Liver (tissue), 10 donors: ENCODE measurements at places on chromosomes 3 and 15. TPM values are rescaled to one million over a fixed set of nuclear protein-coding genes. Genes with fewer than 3 reads are reported as not detected.

RASSF1 gene
- total RNA-seq: 12.2 TPM

FGF7 gene
- not detected for total RNA-seq

DNA sequence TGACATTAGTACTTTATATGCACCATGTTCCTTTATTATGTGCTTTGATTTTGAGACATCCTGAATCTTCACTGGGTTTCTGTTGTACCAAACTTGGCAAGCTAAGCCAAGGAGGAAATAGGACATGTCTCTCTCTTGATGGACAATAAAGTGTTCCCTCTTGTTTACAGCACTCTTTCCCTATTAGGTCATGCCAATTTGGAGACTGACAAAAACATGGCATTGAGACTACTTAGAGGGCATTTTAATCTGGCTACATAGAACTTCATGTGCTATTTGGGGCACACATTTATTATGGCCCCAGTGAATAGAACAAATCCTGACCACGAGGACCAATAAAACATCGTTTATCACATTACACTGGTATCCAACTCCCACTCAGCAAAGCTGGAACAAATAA, 85.3 kb upstream of the TNFSF10 start:
- no peak for DNase-seq

DNA sequence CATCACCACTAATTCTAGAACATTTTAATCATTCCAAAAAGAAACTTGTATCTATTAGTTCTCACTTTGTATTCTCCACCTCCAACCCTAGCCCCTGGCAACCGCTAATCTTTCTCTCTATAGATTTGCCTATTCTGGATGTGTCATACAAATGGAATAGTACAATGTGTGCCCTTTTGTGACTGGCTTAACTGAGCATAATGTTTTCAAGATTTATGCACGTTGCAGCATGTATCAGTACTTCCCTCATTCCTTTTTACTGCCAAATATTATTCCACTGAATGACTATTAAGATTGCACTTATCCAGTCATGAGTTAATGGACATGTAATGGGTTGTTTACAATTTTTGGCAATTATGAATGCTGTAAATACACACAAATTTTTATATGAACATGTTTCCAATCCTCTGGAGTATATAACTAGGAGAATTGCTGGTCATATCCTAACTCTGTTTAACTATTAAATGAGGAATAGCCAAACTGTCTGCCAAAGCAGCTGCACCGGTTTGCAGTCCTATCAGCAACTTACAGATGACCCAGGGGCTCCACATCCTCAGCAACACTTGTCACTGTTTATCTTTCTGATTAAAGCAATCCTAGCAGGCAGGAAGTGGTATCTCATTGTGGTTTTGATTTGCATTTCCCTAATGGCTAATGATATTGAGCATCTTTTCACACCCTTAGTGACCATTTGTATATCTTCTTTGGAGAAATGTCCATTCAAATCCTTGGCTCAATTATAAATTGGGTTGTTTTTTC, 42.9 kb downstream of the DCUN1D1 start:
- DNase-seq: no peak

DNA sequence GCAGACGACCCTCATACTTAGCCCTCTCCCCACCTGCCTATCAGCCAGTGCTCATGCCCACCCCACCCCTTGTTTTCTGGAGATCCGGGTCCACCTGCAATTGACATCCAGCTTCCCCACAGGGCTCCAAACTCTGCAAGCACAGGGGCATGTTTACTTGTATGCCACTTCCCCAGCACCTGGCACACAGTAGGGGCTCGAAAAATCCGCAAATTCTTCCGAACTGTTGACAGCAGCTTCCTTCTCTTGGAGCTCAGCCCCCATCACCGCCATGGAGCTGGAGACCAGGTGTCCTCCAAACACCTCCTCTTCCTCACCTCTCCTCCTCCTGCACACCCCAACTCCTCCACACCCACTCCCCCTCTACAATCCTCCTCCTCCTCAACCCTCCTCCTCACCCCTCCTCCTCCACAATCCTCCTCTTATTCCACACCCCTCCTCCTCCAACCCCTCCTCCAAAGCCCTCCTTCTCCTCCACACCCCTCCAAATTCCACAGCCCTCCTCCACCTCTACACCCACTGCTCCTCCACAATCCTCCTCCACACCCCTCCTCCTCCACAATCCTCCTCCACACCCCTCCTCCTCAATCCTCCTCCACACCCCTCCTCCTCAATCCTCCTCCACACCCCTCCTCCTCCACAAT, 70.4 kb upstream of the BLM start:
- no peak for DNase-seq

GRCh38 chr3:155664925-155665695, 79.8 kb downstream of the PLCH1 start:
- no peak for DNase-seq

SLC28A1 gene
- total RNA-seq: 0.09 TPM

DNA sequence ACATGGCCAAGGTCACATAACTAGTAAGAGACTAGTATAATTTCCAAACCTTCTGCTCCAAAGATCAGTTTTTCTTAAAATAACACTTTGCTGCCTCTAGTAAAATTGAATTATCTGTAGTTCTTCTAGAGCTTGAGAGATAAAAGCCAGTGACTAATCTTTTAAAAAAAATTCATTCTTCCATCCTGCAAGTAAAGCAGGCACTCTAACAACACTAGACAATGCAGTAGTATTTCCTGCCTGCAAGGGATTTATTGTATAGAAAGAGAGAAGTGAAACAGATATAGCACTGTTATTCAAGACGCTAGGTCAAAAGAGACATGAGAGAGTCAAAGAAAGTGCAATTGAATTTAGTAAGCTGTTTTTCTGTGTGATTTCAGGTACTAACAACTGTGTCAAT, 159.5 kb upstream of the TBC1D5 start:
- DNase-seq: no peak

MCTP2 gene
- total RNA-seq: 6.3 TPM
